ENCODE measurements at places on chromosomes 11 and 22.

DNA sequence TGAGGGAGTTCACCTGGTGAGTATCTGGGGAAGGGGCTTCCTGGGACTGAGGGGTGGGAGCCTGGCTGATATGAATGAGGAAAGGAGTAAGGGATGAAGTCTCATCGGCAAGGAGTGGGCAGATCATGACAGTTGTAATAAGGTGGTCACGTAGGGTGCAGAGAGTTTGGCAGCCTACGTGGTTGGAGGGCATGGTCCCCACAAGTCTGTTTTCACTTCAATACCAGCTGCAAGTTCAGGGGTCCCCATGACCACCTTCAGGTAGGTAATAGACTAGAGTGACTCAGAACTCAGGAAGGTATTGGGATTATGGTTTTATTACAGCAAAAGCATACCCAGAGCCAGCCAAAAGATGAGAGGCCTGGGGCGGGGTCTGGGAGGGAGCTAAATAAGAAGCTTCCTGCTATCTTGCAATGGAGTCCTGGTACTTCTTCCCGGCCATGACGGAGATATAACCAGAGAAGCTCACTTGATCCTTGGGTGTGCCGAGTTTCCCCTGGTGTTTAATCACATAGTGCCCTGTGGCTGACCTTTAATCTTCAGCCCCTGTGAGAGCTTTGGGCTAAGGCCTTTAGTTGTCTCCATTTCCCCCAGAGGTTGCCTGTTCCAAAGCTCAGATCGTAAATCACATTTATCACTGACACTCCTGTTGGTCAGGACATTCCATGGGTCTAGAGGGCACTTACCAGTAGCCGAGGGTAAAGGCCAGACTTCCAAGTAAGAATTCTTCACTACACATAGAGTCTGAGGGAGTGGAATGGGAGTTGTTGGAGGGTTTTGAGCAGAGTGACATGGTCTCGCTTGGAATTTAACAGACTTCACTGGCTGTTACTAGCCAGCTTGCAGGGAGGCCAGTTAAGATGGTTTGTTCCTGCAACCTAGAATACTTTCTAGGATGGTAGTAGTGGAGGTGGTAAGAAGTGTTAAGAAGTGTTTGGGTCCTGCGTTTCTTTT is 9.1 kb downstream of the SLC3A2 start:
- no peaks in the 10 kb centered on the region for H3K27me3 ChIP-seq
- H3K4me3 ChIP-seq = no peak overlapping the region
- no peak overlapping the region for H3K27ac ChIP-seq
- no peak for DNase-seq

- no peaks in the 10 kb centered on the region for H3K4me1 ChIP-seq
- H3K27me3 ChIP-seq = no peaks in the 10 kb centered on the region
- no peak overlapping the region for H3K4me3 ChIP-seq
- DNase-seq = no peak
Observed at GRCh38 chr11:83835423-83835822, 549.3 kb upstream of the CCDC90B start.

- no peaks in the 10 kb centered on the region for H3K27me3 ChIP-seq
- no peak overlapping the region for H3K4me3 ChIP-seq
- no peak overlapping the region for H3K27ac ChIP-seq
- H3K4me1 ChIP-seq = no peaks in the 10 kb centered on the region
Observed at GRCh38 chr11:121086866-121087265, 14.2 kb upstream of the TECTA start.

- H3K27ac ChIP-seq = no peak overlapping the region
- no peaks in the 10 kb centered on the region for H3K36me3 ChIP-seq
- DNase-seq = no peak
- no peak overlapping the region for H3K4me3 ChIP-seq
- H3K4me1 ChIP-seq = no peaks in the 10 kb centered on the region
Observed at GRCh38 chr22:48923996-48924395, 903.7 kb downstream of the BRD1 start.

DNA sequence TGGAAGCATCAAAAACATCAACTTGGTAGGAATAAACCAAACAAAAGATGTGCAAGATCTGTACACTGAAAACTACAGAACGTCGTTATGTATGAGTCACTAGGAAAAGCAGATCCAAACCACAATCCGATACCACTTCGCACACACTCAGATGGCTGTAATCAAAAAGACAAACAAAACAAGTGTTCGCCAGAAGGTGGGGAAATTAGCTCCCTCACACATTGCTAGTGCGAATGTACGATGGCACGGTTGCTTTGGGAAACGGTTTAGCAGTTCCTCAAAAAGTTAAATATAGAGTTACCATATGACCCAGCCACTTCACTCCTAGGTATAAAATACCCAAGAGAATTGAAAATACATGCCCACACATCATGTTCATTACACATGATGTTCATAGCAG is 14.8 kb upstream of the CARD10 start:
- H3K27ac ChIP-seq = no peak overlapping the region
- H3K36me3 ChIP-seq = no peaks in the 10 kb centered on the region

DNA sequence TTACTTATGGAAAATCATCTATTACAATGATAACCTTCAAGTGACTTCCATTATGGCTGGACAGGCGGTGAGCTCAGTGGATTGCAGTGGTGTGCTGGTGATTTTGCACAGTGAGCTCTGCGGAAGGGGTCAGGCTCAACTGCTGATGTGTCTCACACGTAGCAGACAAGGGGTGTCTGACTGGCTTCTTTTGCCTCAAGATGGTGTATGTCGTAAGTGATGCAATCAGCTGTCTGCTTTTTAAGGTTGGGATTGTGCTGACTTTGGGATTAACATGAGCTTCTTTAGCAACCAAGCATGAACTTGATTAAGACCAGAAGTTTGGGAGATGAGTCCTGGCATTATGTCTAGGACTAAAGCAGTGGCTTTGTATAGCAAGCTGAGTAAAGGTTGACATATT is 49.5 kb downstream of the POLD3 start:
- H3K27ac ChIP-seq = no peak overlapping the region
- peaks cover 30% of the 10 kb centered on the region for H3K36me3 ChIP-seq
- no peak for DNase-seq
- no peaks in the 10 kb centered on the region for H3K4me1 ChIP-seq
- no peak overlapping the region for H3K4me3 ChIP-seq
- H3K27me3 ChIP-seq = no peaks in the 10 kb centered on the region

- DNase-seq = no peak
- H3K4me1 ChIP-seq = no peaks in the 10 kb centered on the region
- no peak overlapping the region for H3K4me3 ChIP-seq
- H3K36me3 ChIP-seq = no peaks in the 10 kb centered on the region
- H3K27me3 ChIP-seq = no peaks in the 10 kb centered on the region
Observed at GRCh38 chr11:69253028-69253427, 40.9 kb upstream of the MYEOV start.

DNA sequence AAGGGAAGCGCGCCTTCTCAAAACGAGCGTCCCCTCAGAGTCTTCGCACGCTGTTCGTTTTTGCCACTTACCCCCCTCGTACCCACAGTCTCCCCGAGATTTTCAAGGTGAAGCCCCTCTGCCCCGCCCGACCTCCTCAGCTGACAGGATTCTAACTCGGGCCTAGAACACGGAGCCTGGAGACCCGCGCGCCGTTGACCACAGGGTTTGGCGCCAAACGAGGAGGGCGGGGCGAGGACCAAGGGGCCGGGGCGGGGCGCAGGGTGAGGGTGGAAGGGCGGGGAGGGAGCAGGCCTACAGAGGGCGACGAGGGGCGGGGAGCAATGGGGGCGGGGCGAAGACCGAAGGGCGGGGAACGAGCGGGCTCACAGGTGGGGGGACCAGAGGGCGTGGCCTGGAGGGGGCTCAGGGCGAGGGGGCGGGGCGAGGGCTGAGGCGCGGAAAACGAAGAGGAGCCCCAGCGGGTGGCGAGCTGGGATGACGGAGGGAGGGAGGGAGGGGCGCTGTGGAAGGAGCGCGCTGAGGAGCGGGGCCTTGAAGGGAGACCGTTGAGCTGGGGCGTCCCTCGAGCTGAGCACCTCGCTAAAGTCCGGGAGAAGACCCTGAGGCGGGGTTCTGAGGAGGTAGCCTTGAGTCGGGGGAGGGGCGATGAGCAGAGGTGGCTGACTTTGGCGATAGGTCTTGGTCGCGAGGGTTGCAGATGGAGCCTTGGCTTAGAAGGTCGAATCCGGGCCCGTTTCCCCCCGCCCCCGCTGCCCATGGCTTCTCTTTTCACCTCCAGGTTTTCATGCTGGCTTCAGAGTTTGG is at the start of gene DMC1:
Gene DMC1 (minus strand): TSS at position 212 of the 807 bp plus-strand sequence. CDS start 1,927 bp downstream, outside the sequence.
- peak; percentile 95 for DNase-seq
- H3K4me1 ChIP-seq = peaks cover 12% of the 10 kb centered on the region
- H3K36me3 ChIP-seq = no peaks in the 10 kb centered on the region
- H3K4me3 ChIP-seq = peak within 1 kb of the TSS; percentile 69
- H3K27ac ChIP-seq = peak within 1 kb of the TSS; percentile 54
- no peaks in the 10 kb centered on the region for H3K27me3 ChIP-seq

GRCh38 chr22:18022876-18023275 is 1.5 kb downstream of the MICAL3 start:
- DNase-seq = no peak
- no peaks in the 10 kb centered on the region for H3K36me3 ChIP-seq
- H3K4me1 ChIP-seq = peaks cover 6% of the 10 kb centered on the region
- peaks cover 5% of the 10 kb centered on the region for H3K27me3 ChIP-seq
- no peak overlapping the region for H3K4me3 ChIP-seq

DNA sequence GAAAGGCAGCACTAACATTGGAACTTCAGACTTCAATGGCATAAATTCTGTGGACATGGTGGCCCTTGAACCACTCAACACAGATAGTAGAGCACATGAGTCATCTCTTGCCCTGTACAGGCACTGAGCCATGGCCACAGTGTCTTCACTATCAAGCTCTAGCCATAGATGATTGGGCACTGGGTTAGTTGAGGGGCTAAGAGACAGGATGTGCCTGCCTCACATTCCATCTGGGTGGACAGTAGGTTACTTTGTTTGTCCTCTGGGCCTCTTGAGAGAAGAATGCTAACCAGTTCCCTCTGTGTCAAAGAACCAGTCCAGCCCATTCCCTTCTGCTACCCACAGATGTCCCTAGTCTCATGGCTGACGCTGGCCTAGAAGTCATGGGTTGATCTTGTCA is 39.8 kb downstream of the OR6Q1 start:
- H3K4me1 ChIP-seq = no peaks in the 10 kb centered on the region
- no peak overlapping the region for H3K4me3 ChIP-seq
- no peak overlapping the region for H3K27ac ChIP-seq
- no peaks in the 10 kb centered on the region for H3K36me3 ChIP-seq
- DNase-seq = no peak

GRCh38 chr11:73229321-73229895 is 11.3 kb downstream of the P2RY2 start:
- H3K27me3 ChIP-seq = no peaks in the 10 kb centered on the region
- no peak overlapping the region for H3K27ac ChIP-seq
- no peaks in the 10 kb centered on the region for H3K4me1 ChIP-seq
- H3K4me3 ChIP-seq = no peak overlapping the region

GRCh38 chr11:19598456-19598855 is 114.2 kb upstream of the NAV2 start:
- H3K4me3 ChIP-seq = no peak overlapping the region
- no peaks in the 10 kb centered on the region for H3K4me1 ChIP-seq
- H3K36me3 ChIP-seq = no peaks in the 10 kb centered on the region
- no peak for DNase-seq
- no peak overlapping the region for H3K27ac ChIP-seq

DNA sequence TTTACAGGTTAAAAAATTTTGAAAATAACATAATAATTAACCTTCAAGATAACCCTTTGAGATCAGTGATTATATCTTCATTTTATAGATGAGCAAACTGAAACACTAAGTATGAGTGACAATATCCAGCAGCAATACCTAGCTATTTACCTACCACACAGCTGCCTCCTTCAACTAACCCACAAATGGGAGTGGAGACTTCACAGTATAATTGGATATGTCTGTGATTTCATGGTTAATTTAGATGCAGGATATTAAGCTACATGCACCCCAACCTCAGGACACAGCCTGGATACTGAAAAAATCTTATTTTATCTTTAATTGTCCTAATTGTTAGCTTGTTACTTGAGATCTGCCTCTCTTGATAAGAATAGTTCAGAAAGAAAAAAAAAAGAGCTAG is 297.2 kb upstream of the ANO5 start:
- H3K4me1 ChIP-seq = no peaks in the 10 kb centered on the region
- no peak overlapping the region for H3K27ac ChIP-seq
- no peaks in the 10 kb centered on the region for H3K36me3 ChIP-seq
- H3K27me3 ChIP-seq = no peaks in the 10 kb centered on the region
- DNase-seq = no peak
- no peak overlapping the region for H3K4me3 ChIP-seq

DNA sequence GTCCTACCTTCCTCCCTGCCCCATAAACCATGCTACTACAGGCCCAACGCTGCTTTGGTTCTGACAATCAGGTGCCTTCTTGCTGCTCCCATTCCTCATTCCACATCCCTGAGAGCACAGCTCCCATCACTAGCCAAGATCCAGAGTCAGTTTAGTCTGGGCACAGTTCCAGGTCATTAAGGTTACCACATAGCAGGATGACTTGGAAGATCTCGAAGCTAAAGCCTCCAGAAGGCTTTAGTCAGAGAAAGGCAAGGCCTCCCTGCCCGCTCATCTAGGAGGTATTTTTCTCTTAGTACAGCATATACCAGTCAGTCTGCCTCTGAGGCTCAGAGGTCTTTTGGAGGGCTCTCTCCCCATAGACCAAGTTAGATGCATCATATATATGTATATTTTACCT is 30.3 kb downstream of the TRIM66 start:
- H3K4me3 ChIP-seq = no peak overlapping the region
- H3K4me1 ChIP-seq = no peaks in the 10 kb centered on the region
- H3K36me3 ChIP-seq = peaks cover 26% of the 10 kb centered on the region
- no peaks in the 10 kb centered on the region for H3K27me3 ChIP-seq
- no peak overlapping the region for H3K27ac ChIP-seq
- no peak for DNase-seq

DNA sequence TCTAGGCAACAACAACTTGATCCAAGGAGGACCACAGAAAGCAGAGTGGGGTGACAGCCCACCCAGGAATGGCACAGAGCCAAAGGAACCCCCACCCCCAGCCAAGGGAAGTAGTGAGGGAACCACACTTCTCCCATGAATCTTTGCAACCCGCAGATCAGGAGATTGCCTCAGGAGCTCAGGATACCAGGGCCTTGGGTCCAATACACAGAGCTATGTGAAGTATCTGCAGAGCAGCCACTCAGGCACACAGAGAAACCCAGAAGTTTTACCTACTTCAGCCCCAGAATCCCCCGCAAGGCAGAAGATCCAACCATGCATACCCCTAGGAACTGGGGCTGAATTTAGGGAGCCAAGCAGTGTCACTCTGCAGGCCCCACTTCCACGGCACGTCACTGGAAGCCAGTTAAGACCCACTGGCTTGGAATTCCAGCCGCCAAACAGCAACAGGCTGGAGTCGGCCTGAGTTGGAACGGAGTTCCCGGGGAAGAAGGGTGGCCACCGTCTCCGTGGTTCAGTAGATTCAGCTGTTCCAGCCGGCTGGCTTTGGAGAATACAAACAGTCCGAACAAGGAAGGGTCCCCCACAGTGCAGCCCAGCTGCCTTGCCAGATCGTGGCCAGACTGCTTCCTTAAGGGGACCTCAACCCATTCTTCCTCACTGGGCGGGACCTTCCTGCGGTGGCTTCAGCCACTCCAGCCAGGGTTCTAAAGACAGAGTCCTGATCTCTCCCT is 174.1 kb downstream of the TTC28 start:
- H3K27ac ChIP-seq = no peak overlapping the region
- no peak for DNase-seq
- H3K27me3 ChIP-seq = no peaks in the 10 kb centered on the region
- H3K4me3 ChIP-seq = no peak overlapping the region

GRCh38 chr22:30238661-30239487 is 7.7 kb downstream of the LIF start:
- no peaks in the 10 kb centered on the region for H3K36me3 ChIP-seq
- no peaks in the 10 kb centered on the region for H3K27me3 ChIP-seq
- DNase-seq = no peak
- H3K27ac ChIP-seq = no peak overlapping the region
- no peak overlapping the region for H3K4me3 ChIP-seq
- H3K4me1 ChIP-seq = peaks cover 3% of the 10 kb centered on the region

- no peaks in the 10 kb centered on the region for H3K27me3 ChIP-seq
- peaks cover 31% of the 10 kb centered on the region for H3K36me3 ChIP-seq
- H3K27ac ChIP-seq = no peak overlapping the region
- peaks cover 37% of the 10 kb centered on the region for H3K4me1 ChIP-seq
Observed at GRCh38 chr11:581752-582151, 5.5 kb downstream of the PHRF1 start.

Data from effector memory CD4-positive, alpha-beta T cell (primary cell).